ENCODE measurements at places on chromosomes 6 and 20. TPM values are rescaled to one million over a fixed set of nuclear protein-coding genes. Genes with fewer than 3 reads are reported as not detected.

DNA sequence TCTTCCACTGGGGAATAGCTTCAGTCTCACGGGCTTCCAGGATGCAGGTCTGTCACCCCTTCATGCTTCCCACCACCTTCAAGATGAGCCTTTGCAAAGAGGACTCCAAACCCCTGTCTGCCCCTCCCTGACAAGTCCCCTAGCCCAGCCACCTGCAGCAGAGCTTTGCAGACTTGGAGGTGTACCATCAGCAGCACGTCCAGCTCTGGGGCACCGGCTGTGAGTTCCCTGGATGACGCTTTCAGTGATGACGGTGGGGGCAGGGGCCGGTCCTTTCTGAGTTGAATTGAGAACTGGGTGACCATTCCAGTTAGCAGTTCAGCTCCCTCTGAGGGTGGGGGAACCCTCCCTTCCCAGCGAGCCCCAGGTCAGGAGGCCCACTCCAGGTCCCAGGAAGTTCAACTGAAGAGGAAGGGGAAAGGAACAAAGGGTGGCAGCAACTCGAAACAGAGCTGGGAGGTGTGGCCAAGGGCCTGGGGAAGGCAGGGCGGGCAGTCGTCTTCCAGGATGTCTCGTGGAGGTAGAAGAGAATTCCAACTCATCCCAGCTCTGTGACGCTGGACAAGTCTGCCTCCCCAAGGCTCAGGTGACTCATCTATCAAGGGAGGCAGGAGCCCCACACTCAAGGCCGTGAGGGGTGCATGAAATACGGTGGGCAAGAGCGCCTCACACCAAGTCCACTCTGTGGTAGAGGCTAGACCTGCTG, 86.0 kb downstream of the PTPN1 start:
- DNase-seq, result peak; percentile 67

GRCh38 chr6:108118810-108119768, 44.5 kb upstream of the OSTM1 start:
- DNase-seq, result peak; percentile 87

GRCh38 chr6:142867988-142868812, 76.8 kb downstream of the HIVEP2 start:
- no peak for DNase-seq

DNA sequence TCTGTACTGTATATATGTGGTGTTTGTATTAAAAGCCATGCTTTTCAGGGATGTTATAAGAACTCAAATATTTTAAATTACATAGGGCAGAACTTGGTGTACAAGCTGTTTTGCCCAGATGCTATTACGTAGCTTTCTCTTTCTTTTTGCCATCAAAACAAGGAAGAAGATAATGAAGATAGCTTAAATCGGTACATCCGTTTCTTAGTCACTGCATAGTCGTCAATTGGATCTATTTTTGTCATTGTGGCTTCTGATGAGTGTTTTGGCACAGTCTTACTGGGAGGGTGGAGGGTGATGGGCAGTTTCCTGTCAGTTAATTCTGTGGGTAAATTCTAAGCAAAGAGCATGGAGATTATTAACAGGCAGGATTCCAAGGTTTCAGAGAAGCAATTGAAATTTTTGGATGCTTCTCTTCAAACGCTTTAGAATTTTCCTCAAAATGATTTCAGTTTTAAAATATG, 649.1 kb upstream of the GJE1 start:
- no peak for DNase-seq

THBS2 gene
- 13.3 TPM for total RNA-seq

- DNase-seq, result no peak
Observed at GRCh38 chr6:16684896-16685554, 76.2 kb downstream of the ATXN1 start.

SOX18 gene
- total RNA-seq, result 0.52 TPM

GRCh38 chr6:133301835-133302234, 60.7 kb downstream of the EYA4 start:
- DNase-seq, result no peak

GRCh38 chr6:72699159-72699558, 77.3 kb downstream of the KCNQ5 start:
- no peak for DNase-seq
